ENCODE measurements at places on chromosomes 7 and 10.

DNA sequence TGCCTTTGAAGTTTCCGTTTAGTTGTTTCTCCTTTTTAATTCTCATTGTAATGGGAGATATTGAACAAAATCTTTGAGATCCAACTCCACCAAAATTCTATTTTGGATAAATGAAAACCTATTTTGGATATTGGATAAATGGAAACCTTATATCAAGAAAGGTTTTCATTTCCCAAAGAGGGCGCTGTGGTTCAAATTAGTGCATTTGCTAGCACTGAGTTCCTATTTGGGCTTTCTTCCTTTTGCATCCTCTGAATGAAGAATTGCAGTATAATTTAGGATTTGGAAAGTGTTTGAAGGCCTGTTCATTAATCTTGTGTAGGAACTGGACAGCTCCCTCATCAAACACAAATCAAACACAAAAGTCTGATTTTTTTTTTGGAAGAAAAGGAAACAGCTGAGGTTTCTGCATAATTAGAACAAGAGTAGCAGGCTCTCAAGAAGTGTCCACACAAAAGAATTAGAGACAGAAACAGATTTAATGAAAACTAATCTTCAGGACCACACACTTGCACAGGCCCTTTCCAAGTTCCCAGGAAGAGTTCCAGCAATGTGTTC, 80.8 kb upstream of the KLF14 start:
- no peak for DNase-seq

- DNase-seq = no peak
Observed at GRCh38 chr10:101939729-101940128, 96.1 kb upstream of the KCNIP2 start.

- no peak for DNase-seq
Observed at GRCh38 chr10:3780771-3781467, 4.1 kb downstream of the KLF6 start.

DNA sequence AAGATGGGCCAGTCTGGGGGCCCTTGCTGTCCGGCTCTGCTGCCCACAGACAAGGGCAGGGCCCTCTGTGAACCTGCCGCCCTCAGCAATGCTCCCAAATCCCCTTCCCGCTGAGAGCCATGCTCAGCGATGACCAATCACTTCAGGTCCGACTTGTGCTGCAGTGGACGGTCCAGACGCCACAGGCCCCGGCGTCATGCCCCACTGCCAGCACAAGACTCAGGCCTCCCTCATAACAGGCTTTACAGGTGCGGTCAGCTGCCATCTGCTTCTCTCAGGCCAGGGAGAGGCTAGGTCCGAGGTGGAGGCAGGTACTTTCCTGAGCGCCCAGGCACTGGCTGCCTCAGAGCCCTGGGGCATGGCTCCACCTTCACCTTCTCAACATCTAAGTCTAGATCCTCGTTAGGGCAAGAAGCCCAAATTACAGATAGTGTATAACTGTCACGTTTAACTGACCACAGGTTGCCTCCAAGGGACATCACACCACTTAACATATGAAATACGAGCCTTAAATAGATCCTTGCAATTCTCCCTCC, 393.2 kb downstream of the PTPRN2 start:
- no peak for DNase-seq

DNA sequence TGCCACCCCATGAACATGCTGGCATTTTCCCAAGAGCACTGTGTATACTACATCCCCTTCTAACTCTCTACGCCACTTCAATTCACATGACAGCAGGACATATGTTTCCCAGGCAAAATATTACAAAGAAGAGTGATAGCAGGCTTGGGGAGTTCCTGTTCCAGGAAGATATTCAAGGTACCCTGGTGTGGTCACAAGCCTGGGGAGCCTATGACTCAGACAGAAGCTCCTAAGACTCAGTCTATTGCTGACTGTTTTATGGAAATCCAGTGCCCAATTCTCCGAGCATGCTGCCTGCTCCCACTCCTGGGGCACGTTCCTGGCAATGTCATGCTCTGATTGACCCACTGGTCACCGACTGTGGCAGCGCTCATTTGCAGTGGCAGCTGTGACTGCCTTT, 23.5 kb upstream of the ABLIM1 start:
- no peak for DNase-seq

DNA sequence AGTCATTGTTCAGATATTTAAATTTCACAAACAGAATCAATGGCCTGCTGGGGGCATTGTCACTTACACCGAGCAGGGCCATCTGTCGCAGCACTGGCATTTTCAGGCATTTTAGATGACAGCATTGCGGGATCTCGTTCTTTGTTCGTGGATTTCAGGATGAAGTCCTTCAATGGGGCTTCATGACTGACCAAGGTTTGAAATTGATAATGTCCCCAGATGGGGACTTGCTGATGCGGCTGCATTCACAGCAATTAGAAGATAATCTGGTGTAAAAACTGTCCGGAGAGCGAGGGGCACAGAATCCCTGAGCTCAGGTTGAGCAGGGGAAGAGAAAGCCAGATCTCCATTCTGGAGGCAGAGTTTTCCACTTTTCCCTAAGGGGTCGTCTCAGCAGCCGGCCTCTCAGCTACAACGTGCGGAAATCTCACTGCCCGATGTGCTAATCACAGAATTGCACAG, 1.9 kb upstream of the C7orf33 start:
- no peak for DNase-seq

All from stimulated activated CD4-positive, alpha-beta T cell treated with anti-CD3 and anti-CD28 coated beads, Interleukin-2, amount 100 ng/mL, for 24 hours (primary cell).